ENCODE measurements at places on chromosomes 7 and 10. TPM values are rescaled to one million over a fixed set of nuclear protein-coding genes. Genes with fewer than 3 reads are reported as not detected.
A peak's percentile ranks its signal among the peaks of the same experiment; 100 is the strongest.

Gene PAX2
- not detected for total RNA-seq

Gene DENND11
- 25.6 TPM for total RNA-seq

Gene RTKN2
- 0.70 TPM for total RNA-seq

Gene PSD
- total RNA-seq: 11.4 TPM

Gene CALCR
- not detected for total RNA-seq

Gene NACAD
- total RNA-seq: 14.5 TPM

DNA sequence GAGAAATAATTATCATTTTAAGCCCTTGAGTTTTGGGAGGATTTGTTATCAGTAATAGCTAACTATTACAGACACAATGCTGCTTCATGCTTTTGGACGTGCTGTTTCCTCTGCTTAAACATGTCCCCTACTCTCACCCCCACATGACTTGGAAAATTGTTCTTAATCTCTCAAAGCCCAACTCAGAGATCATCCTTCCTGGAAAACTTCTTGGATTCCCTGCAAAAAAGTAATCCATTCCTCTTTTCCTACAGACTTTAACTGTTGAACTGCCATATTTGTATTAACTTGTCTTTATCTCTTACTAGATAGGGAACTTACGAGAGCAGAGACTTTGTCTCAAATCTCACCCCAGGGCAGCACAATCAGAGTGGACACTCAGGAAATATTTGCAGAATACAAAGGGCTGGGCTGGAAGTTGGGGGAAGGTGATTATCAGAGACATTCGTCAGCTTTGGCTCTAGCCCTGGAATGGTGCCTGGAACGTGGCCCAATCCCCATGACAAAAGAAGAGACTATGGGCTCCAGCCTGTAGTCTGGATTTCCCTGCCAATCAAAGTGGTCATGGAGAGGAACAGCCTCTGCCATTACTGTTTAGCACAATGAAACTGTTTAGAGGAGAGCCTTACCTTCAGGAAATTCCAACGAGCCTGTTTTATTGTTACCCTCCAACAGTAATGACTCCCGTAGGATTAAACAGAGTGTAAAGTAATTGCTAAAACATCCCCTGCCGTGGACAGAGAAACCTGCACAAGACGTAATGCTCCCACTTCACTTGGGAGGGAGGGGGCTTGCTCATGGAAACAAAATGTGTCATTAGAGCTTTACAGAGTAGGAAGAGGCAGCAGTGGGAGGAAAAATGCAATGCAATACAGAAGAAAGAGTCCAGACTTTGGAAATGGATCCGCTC, 140.4 kb upstream of the AUTS2 start:
- DNase-seq: no peak

DNA sequence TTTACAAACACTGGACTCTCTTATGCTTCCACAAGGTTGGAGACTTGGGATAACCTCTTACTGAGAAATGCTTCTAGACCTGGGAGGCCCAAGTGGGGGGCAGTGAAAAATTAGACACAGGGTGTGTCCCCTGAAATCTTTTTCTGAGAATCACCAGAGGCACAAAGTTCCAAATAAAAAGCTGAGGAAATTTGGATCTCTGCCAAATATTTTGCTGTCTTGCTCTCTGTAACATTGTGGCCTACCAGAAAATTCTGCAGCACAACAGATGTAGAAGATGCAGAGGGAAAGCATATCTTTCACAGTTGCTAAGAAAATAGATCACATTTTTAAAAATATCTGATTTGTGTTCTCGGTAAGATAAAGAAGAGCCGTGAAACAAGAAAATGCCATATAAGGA, 849.4 kb downstream of the CCSER2 start:
- DNase-seq: no peak

DNA sequence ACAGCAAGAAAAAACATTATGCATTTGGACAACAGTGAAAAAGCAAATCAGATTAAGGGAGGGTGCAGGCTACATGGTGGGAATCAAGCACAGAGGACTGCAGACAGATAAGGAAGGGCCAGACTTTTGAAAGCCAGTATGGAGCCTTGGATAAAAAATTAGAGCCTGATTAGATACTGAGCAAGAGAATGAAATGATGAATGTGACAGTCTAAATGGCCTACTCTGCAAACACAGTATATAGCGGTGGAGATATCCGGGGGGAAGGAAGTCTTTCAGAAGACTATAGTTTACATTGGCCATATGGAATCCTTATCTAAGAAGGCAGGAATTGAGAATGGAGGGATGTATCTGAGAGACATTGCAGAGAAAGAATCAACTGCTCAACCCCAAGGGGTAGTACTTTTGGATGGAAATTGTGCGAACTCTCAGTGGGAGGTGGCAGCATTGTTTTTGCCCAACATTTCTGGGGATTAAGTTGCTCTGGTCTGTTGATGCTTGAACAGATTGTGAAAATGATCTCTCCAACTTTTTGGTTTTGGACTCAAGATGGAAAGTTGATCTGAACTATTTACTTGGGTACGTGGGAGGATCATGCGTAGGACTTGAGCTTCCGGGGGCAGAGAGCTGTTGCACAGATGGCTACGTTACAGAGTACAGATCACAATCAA, 39.4 kb upstream of the CHCHD3 start:
- DNase-seq: no peak

DNA sequence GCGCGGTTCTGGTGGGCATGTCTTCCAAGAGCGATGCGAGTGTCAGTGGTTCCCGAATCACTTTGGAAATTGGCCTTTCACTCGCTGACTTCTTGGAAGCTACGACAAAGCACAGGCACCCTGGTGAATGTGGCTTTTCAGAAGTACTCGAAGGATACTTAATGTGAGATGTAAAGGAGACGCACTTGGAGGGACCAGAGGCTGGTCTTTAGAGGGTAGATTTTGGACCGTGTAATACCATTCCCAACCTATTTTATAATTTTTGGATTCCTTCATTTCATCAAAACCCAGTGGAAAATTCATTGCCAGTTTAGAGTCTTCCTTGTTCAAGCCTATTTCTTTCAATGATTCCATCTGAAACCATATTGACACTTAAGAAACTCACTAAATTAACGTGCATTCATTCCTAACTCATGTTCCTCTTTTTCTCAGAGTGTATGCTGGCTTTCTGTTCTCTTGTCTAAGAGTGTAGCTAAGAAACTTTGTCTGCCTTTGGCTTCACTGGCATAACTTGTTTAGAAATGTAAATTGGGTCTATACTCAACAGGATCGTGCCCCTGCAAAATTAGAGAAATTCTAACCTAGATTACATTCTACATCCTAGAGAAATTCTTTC, 645 bp upstream of the COPG2 start:
- no peak for DNase-seq

DNA sequence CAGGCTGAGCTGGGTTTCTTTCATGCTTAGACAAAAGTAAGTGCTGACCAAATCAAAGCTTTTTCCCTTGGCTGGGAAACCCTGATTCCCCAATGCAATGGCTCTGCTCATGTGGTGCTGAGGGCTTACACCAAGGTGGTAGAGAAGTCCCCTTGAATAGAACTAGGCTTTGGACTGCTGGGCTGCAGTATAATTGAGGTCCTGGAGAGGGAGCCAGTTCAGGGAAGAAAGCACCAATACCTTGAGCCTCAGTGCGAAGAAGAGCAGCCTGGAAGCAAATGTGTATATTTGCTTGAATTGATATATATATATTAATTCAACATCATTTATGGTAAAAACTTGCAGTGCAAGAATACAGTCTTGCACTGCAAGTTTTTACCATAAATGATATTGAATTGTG, 391.1 kb downstream of the RPS24 start:
- DNase-seq: peak; percentile 23

- no peak for DNase-seq
Observed at GRCh38 chr7:50303335-50304128, 984 bp upstream of the IKZF1 start.

GRCh38 chr7:130887182-130887956, 153.4 kb upstream of the KLF14 start:
- no peak for DNase-seq

- DNase-seq: no peak
Observed at GRCh38 chr7:130593033-130593432, 75.5 kb downstream of the COPG2 start.

DNA sequence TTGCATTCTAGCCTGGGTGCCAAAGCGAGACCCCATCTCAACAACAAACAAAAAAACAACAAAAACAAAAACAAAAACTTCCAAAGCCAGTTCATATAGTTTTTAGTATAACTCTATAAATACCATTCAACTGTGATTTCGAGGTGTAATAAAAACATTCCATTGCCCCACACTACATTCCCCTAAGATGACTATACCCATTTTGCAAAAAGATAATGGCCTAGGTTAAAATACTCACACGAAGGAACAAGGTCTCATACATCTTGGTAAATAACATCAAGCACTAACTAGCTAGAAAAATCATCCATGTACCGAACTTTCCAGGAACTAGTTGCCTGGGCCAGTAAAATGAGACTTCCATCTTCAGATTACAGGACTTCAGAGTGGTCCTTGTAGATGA, 55.4 kb downstream of the GLI3 start:
- DNase-seq: no peak

- no peak for DNase-seq
Observed at GRCh38 chr10:124321433-124322089, 97.2 kb downstream of the OAT start.

GRCh38 chr7:22200238-22200637, 156.7 kb downstream of the RAPGEF5 start:
- no peak for DNase-seq

GRCh38 chr7:94028768-94029167, 24.6 kb upstream of the BET1 start:
- no peak for DNase-seq

DNA sequence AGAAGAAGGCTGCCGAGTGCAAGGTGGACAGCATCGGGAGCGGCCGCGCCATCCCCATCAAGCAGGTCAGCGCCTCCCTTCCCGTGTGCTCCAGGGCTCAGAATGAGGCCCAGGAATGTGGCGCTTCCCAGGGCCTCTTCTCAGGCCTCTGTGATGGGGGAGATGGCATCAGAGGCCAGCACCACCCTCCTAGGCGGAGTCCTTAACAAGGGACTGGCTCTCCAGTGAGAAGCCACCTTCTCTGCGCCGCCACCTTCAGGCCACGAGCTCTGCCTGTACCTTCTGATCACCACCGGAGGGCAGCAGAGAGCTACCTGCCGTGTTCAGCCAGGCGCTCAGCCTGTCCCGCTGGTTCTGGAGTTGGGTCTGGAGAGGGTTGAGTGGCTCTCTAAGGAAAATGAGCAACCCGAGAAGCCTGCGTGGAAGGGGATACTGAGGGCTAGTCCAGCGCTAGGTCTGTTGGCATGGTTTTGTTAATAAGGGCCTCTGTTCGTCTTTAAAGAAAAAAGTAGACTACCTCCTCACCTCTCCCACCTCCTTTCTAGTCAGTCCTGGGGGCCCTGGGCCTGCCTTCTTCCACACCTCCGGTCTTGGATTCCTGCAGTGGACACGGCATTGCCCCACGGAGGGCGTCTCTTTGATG, 37.7 kb downstream of the AGAP3 start:
- peak; percentile 84 for DNase-seq

DNA sequence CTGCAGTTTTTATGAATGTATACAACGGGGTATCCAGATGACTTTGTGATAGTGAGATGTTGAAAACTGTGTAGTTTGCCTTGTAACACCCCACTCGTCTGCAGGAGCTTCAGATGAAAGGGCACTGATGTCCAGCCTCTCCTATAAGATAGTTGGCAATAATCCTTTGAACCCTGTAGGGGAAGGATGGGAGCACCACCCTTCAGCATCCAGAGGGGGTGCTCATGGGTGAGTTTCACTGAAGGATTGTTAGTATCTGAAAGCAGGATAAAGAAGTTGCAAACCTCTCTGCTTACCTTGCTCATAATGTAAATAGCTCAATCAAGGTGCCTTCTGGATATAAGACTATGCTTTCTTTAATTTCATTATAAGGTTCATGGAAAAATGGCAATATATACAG, 201.5 kb downstream of the TMEM178B start:
- DNase-seq: no peak

DNA sequence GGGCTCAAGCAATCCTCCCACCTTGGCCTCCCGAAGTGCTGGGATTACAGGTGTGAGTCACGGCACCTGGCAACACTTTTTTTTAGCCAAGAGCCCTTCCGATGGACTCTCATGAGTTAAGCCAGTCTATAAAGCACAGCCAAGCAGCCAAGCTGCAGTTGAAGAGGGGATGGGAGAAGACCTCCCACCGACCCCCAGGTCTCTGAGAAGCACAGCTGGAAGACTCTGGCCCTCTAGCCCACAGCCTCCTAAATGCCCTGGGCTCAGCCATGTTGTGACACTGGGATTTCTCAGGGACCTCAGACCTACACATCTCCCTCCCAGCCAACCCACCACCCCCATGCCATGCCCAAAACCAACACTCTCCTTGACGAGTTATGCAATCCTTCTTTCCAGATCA, 31.1 kb downstream of the CALML3 start:
- DNase-seq: no peak

GRCh38 chr7:140008755-140009610, 53.8 kb downstream of the PARP12 start:
- DNase-seq: no peak

DNA sequence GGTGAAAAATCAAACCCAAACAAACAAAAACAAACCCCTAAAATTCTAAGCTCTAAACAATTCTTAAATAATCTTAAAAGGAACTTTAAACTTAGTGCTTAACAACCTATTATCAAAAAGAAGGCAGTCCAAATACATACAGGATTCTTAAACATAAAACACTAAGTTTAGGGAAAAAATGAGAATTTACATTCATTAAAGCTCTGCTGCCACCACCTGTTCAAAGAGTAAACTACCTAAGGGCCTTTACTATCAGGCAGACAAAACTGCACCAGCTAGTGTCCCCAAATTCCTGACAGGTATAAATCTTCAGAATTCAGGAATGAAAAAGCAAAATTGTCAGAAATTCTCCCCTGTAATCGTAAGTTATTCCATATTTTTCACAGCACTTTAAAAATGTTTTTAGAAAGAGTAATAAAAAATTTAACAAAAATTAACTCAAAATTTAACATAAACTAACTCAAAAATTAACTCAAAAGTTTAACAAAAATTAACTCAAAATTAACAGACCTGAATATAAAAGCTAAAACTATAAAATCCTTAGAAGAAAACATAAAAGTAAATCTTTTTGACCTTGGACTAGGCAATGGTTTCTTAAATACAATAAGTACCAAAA, 55.1 kb downstream of the PDZD8 start:
- no peak for DNase-seq

- no peak for DNase-seq
Observed at GRCh38 chr10:106661767-106662140, 502.8 kb downstream of the SORCS1 start.

DNA sequence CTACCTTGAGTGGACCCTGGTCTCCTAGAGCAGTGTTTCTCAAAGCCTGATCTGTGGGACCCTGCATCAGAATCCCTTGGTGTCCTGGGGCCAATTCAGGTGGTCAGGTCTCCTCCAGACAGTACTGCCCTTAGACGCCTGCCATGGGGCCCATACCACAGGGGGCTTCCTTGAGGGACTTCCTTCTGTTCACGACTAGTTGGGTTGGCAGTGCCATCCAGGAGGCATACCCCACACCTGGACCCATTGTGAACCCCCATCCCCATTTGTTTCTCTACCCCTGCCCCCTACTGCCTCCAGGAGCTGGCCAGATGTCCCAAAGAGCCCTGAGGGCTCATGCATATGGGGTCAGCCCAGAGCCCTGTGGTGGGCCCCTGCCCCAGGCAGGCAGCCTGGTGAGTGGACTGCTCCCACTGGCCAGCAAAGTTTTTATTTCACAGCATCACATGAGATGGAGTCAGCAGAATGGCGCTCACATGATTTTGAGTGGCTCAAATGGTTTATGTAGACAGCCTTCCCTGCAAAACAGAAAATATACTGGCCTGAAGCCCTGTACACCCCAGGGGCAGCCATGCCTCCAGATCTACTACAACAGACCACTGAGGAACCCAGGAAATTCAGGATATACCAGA, 259.9 kb upstream of the ZMIZ1 start:
- no peak for DNase-seq

- DNase-seq: no peak
Observed at GRCh38 chr10:48517911-48518811, 86.7 kb downstream of the ARHGAP22 start.

- DNase-seq: no peak
Observed at GRCh38 chr7:4700577-4701235, 18.6 kb downstream of the FOXK1 start.
